ENCODE measurements at places on chromosomes 5 and 9.

DNA sequence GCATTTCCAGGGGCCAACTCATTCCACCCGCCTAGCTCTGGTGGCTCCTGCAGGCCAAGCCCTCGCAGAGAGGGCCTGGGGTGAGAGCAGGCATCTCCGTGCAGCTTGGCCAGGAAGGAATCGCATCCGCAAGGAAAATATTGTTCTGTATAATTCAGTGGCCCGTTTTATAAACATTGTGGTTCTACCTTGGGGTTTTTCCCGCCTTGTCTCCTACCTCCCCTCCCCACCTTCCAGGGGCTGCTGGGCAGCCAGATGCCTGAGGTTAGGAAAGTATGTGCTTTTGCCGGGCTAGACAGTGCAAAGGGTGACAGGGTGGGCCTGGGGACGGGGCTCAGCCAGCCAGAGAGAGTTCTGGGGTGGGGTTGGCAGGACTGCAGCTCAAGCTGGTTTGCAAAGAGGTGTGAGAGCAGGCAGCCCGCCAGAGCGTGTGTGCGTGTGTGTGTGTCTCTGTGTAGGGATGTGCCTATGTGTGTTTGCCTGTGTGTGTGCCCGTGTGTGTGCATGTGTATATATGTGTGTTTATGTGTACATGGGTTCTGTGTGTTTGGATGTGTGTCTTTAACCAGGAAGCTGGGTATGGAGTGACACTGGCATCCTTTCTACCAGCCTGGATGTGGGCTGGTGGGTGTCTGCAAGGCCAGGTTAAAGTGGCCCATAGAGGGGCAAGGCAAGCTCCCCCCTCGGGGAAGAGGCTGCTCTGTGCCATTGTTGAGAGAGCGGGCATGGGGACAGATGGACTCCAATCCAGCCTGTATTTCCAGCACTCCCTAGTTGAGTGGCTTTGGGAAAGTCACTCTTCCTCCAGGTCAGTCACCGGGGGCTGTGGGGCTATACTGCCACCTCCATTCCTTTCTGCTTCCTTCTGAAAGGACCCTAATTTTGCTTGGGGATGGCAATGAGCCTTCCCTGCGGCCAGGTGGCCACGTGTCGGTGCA lies 10.6 kb upstream of the SLC2A6 start:
- no peak for DNase-seq

DNA sequence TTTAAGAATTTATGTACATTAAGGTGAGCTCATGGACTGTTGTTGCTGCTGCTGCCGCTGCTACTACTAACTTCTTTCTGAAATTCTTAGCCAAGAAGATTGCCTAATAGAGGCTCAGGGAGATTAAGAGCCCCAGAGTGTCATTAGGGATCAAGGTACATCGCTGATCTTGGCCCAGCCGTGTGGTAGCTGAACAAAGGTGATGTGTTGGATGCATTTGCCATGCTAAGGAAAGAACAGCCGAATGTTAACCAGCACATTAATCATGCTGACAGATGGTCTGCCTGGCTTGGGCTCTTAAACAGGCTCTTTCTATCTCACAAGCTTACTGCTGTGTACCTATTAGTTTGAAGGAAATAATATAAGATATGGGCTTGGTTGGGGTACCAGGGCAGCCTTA lies 137.1 kb downstream of the KCTD16 start:
- no peak for DNase-seq

DNA sequence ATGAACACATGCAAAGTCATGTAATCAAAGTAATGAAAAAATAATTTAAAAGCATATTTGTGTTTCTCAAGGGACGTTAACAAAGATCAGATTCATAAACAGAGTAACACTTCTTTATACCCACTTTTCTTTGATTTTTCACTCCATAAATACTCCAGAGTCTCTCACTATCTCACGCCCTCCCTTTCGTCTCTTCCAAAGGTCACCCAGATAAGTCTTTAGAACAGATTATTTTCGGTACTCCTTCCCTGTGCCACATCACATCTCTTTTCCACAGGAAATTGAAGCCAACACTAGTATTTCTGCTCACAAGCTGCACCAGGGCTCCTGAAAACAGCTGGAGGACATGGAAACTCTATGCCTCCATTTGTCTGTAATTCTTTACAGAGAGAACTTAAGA lies 15.4 kb upstream of the ALDOB start:
- no peak for DNase-seq

DNA sequence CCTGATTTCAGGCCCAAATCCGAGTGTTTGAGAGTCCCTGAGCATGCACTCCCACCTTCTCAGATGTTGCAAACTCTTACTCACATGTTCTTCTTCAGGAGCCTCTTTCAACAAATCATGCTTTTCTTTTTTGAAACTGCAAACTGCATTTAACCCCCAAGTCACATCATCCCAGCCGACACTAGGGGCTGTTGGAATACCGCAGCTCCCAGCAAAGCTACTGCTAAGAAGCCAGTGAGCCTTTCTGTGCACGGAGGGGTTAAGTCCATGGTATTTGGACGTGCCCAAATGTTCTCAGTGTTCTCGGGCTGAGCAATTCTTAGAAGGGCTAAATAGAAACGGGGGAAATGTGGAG lies 282.9 kb downstream of the NFIB start:
- DNase-seq, result no peak

DNA sequence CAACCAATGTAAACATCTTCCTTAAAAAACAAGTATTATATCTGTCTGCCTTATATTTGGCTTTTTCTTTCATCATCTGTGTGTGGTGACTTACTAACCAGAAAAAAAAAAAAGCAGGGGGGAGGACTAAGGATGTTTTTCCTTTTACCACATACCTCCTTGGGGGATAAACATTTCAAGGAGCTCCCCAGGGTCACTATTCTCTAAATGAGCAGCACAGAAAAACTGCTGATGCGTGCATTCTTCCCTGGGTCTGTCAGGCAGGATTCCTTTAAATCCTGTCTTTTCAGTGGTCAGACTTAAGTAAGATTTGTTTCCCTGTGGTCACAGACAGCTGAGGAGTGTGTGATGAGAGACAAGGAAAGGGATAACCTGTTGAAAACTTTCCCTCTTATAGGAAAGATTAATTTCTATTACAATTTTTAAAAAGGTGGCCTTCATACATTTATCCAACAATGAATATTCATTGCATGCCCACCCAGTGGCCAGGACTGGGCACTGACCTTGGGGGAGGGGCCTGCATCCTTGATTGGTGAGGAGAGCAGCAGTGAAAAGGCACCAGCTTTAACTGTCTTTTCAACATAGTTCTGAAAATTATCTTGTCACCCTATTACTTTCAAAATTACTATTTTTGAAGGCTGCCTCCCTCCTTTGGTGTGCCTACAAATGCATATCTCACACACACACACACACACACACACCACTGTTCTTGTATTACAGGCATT lies 123.1 kb downstream of the TLE4 start:
- no peak for DNase-seq

- no peak for DNase-seq
These were observed 171.8 kb downstream of the XRCC4 start for GRCh38 chr5:83249156-83249555.

- peak; percentile 32 for DNase-seq
These were observed 1467.1 kb downstream of the FOXD4L5 start for GRCh38 chr9:63817622-63818518.

GRCh38 chr9:137892424-137893191 lies 15.0 kb downstream of the CACNA1B start:
- no peak for DNase-seq

- DNase-seq, result no peak
These were observed 109.1 kb downstream of the DOCK2 start for GRCh38 chr5:169746147-169746694.

GRCh38 chr9:134743853-134744252 lies 102.2 kb downstream of the COL5A1 start:
- DNase-seq, result no peak

DNA sequence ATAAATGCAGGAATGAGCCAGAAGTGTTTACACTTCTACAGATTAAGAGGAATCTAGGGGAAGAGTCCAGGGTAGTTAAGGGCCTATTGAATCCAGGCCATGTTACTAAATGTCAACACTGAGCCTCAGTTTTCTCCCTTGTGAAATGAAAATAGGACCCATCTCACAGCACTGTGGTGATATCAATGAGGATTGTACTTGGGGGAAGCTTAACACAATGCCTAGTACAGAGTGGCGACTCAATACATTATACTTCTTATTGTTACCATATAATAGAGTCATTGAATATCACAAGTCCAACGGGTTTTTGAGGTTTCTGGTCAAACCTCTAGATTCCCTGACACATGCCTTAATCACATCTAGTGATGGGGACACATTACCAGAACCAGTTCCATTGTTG lies 4.6 kb downstream of the TRUB2 start:
- DNase-seq, result no peak

- no peak for DNase-seq
These were observed 19.3 kb downstream of the MLANA start for GRCh38 chr9:5909976-5910375.

- DNase-seq, result no peak
These were observed 11.6 kb downstream of the AGPAT2 start for GRCh38 chr9:136675477-136676296.

- DNase-seq, result no peak
These were observed 44.9 kb downstream of the APBA1 start for GRCh38 chr9:69627281-69627680.

GRCh38 chr5:82365744-82366228 lies 87.6 kb upstream of the RPS23 start:
- DNase-seq, result no peak

DNA sequence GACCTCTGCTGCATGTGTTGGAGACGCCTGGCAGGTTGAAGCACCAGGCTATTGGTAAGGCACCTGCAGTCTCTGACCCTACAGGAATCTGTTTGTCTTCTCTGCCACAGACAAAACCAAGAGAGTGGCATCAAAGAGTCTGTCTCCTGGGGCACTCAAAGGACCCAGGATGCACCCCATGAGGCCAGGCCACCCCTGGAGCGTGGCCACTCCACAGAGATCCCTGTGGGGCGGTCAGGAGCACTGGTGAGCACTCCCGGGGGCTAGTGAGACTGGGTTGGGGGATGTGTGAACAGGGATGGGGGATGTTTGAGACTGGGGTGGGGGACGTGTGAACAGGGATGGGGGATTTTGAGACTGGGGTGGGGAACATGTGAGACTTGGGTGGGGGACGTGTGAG lies 240.3 kb downstream of the CACNA1B start:
- no peak for DNase-seq

All from activated CD8-positive, alpha-beta memory T cell treated with anti-CD3 and anti-CD28 coated beads for 4 hours (primary cell).